Frontal cortex (tissue), 4 donors: ENCODE measurements at places on chromosomes 2 and 18.

DNA sequence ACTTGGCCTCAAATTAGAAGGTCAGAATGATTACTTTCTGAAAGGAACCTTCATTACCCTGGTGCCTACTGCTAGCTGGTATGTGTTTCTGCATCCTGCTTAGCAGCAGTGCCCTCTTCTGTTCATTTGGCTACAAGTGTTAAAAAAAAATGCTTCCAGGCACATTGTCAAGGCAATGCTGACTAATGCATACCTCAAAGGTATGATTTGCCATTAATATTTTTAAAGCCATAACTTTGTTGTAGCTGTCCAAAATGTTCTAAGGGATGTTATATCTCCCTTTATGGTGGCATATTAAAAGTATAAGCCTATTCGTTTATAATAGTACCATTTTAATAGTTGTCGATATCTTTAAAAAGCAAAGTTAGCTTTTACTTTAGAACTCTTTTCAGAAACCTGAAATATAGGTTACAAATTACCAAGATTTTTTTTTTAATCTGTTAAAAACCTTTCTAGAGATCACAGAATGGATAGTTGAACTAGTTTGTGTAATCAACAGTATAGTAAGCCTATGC is 52.0 kb upstream of the FAM171B start:
- peak; percentile 39 for DNase-seq

GRCh38 chr2:198287706-198288105 is 483.3 kb downstream of the PLCL1 start:
- DNase-seq = no peak

DNA sequence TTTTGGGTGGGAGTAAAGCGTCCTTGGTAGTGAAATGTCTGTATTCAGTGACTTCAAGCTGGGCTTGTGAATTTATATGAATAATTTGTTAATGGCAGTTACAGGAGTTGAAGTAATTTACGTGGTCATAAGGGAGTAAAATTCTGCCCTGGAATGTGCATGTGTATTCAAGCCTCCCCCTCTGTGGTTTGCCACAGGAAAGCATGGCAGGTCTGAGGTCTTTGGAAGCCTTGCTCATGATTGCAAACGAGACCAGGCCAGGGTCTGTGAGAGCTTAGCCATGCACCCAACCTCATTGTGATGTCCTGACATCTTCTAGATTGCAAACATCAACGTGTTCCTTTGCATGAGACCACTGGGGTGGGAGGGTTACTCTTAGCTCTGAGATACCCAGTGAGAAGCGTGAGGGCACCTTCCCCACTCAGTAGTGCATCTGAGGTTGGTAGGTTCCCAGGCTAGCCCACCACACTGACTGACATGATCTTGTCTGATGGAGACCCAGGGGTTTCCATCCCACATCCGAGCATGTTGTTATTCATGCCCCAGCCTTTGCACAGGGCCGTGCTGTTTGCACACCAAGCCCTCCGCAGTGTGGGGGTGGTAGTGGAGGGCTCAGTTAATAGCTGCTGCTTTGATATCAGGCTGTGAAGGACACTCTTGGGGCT is 216.5 kb downstream of the KLHL29 start:
- no peak for DNase-seq

- DNase-seq = no peak
Measured at GRCh38 chr2:127423880-127424279, 5.7 kb downstream of the PROC start.

DNA sequence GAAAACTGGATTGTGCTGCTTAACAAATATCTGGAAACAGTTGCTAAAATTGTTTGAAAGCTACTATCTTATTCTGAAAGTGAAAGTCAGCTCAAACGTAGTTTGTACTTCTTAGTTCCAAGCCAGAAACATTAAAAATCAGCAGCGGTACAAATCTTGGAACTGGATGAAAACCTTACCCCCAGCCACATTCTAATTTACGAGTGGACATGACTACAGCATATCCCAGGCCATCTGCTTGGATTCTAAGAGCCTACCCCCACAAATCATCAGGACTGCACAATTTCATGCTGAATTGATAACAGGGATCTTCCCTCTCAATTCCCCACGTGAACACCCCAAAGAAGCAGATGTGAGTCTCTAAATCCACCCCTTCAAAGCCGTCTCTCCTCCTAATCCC is 158.7 kb upstream of the NCKAP5 start:
- DNase-seq = no peak

- DNase-seq = no peak
Measured at GRCh38 chr2:38191516-38191915, 115.6 kb upstream of the CYP1B1 start.

DNA sequence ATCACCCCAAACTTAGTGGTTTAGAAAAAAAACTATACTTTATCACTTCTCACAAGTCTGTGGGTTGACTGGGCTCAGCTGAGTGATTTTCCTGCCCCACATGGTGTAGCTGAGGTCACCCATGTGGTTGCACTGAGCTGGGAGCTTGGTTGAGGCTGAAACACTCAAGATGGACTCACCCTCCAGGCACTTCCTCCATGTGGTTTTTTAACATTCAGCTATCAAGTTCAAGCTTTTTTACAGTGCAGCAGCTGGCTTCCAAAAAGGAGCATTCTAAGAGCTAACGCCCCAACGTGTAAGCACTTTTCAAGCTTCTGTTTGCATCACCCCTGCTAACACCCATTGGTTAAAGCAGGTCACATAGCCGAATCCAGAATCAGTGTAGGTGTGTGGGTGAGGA is 105.9 kb upstream of the CREB1 start:
- no peak for DNase-seq

GRCh38 chr2:137223722-137224121 is 458.4 kb downstream of the THSD7B start:
- no peak for DNase-seq

DNA sequence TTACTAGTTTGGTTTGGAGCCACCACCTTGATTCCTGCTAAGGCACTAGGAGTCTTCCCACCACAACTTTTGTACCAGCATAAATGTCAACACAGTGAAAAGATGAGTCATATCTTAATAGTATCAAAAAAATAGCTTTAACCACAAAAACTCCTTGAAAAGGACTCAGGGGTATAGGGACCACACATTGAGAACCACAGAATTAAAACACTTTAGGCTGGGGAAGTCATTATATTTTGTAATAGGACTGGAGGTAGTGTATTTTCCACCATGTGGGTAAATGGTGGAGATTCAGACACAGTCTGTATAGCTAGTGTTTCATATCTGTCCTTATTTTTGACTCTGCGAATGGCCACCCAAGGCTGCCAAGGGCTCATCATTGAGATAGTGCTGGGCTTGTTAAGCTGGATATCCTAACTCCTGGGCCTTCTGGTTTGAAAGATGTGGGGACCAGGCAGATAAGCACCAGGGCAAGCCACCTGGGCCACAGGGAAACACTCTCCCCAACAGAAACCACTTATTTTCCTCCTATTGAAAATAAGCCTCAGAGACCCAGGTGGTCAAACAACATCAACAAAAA is 19.1 kb upstream of the FHL2 start:
- no peak for DNase-seq

DNA sequence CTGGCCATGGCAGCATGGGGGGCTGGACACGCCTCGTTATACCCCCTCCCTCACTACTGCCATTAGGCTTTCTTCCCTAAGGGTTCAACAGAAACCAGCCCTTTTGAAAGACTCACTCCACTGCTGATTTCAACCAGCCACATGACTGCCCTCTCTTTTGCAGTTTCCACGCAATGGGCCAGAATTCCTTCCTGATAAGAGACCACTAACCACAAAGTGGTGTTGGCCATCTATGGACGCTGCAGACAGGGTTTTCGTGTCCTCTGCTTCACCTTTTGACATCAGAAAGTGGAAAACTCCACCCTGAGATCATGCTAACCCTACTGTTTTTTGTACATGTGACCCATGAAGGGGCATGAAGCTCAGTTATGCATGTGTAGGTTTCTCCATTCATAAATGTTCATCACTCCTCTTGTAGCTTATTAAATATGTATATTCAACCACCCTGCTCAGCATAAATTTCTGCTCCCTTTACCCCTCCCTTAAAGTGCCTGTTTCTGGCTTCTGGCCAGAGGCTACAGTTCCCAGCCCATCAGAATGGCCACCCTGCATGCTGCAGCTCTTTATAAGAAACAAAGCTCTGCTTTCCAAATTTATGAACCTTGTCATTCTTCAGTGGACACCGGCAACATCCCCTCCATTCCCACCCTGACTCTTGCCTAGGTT is 106.6 kb upstream of the MSH6 start:
- DNase-seq = no peak

- no peak for DNase-seq
Measured at GRCh38 chr2:237943395-237944094, 23.3 kb upstream of the UBE2F start.

DNA sequence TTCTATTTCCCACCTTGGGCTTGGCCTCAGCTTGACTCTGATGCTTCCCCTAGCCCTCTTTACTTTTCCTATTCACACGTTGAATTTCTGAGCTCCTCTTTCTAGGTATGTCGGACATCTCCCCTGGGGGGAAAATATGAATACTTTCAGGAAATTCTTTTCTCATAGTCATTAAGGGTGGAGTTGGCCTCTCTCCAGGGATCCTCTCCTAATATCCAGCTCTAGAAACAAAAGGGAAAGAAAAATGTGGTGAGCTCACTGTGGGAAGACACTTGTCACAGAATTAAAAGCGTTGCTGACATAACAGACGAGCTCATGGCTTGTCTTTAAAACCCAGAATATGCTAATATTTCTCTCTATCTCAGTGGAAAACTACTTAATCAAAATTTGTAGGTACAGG is 132.7 kb upstream of the MEX3C start:
- no peak for DNase-seq

GRCh38 chr2:189613077-189613636 is 32.6 kb upstream of the SLC40A1 start:
- DNase-seq = no peak

DNA sequence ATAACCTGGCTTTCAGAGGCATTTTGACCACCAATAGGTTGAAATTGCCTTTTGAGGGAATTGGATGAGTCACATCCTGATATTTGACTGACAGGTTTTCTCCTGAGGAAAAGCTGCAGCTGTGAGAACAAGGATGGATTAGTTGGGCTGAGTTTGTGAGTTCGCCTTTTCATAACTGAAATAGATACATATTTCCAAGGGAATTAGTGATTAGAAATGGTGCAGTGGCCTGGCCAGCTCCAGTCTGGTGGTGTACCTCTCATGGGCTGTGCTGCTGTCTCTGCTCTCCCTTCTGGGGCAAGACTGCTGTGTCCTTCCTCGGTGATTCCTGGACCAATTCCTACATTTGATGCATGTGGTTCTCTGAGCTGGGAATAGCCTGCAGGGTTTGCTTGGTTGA is 341.3 kb downstream of the TSN start:
- DNase-seq = no peak

- DNase-seq = no peak
Measured at GRCh38 chr2:75894170-75894569, 183.5 kb upstream of the GCFC2 start.

- peak; percentile 37 for DNase-seq
Measured at GRCh38 chr2:207227062-207227748, 61.5 kb upstream of the KLF7 start.

GRCh38 chr2:181684454-181685149 is 4.3 kb upstream of the NEUROD1 start:
- DNase-seq = peak; percentile 7

GRCh38 chr2:236993-237539 is 26.8 kb downstream of the SH3YL1 start:
- no peak for DNase-seq
